SHP77 (cell line): ENCODE measurements at places on chromosomes 1 and 21.
A peak's percentile ranks its signal among the peaks of the same experiment; 100 is the strongest.

- no peak for DNase-seq
Observed at GRCh38 chr1:226584164-226584563, 35.6 kb downstream of the STUM start.

GRCh38 chr1:169468982-169469381, 16.8 kb downstream of the SLC19A2 start:
- DNase-seq: no peak

GRCh38 chr1:39262802-39263201, 58.3 kb downstream of the MACF1 start:
- DNase-seq: no peak

GRCh38 chr1:186618401-186619170, 61.6 kb downstream of the PTGS2 start:
- peak; percentile 64 for DNase-seq

DNA sequence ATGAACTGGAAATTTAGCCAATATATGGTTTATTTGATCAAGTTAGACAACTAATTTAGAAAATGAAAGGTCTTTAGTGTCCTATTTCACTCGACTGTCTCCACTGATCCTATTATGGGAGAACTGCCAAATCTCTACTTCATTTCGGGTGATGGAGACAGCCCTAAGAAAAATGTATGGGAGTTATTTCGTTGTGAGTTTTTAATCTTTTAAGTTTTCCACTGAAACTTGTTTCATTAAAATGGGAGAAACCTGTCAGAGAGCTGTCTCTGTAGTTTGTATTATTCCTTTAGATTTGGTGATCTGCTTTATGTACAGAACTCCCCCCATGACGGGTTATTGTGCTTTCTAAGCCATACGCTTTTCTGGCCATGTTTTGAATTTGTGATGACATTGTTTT, 899.7 kb downstream of the ADGRL2 start:
- no peak for DNase-seq

GRCh38 chr1:32817815-32818786, 648 bp downstream of the S100PBP start:
- peak; percentile 40 for DNase-seq

GRCh38 chr1:22121421-22121911, 21.4 kb downstream of the WNT4 start:
- DNase-seq: no peak

DNA sequence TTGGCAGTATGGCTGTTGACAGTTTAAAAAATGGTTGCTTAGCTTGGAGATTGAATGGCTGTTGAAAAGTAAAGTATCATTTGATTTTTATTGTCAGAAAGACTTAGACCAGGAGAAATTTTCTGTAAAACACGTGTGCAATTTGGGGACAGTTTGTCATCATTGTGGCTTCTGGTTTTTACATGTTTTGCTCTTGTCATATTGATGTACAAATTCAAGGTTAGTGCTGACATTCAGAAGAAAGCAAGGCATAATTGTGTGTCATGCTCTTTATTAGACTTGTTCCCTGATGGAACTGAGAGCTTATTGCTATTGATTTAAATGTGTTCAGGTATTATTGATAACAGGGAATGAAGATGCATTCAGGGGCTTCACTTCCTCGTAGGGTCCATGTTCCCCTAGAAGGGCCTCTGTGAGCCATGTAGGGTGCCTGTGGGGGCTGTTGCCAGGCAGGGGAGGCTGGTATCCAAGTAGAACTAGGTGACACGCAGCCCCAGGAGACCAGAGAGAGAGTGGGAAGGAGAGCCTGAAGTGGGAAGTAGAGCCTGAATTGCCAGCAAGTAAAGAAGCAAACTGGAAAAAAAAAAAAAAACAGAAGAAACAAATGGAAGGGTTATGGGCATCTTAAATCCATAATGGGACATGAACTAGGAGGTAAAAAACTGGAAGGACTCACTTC, 32.7 kb upstream of the PLXNA2 start:
- no peak for DNase-seq

GRCh38 chr21:34147792-34148418, 74.5 kb downstream of the MRPS6 start:
- no peak for DNase-seq

DNA sequence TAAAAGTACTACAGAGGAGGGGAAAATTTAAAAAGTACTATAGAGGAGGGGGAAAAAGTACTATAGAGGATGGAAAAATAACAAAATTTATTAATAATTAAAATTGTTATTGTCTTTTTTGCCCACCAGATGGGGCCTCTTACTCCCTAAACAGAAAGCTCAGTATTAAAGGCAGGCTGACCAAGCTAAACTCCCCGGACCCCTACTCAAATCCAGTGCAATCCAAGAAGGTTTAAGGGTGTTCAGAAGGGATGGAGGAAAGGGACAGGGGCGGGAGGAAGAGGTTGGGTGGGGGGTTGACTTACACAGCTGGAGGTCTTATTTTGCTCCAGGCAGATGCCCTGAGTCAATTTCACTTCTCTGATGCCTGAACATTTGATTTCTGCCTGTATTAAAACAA, 13.7 kb downstream of the CD34 start:
- DNase-seq: no peak

DNA sequence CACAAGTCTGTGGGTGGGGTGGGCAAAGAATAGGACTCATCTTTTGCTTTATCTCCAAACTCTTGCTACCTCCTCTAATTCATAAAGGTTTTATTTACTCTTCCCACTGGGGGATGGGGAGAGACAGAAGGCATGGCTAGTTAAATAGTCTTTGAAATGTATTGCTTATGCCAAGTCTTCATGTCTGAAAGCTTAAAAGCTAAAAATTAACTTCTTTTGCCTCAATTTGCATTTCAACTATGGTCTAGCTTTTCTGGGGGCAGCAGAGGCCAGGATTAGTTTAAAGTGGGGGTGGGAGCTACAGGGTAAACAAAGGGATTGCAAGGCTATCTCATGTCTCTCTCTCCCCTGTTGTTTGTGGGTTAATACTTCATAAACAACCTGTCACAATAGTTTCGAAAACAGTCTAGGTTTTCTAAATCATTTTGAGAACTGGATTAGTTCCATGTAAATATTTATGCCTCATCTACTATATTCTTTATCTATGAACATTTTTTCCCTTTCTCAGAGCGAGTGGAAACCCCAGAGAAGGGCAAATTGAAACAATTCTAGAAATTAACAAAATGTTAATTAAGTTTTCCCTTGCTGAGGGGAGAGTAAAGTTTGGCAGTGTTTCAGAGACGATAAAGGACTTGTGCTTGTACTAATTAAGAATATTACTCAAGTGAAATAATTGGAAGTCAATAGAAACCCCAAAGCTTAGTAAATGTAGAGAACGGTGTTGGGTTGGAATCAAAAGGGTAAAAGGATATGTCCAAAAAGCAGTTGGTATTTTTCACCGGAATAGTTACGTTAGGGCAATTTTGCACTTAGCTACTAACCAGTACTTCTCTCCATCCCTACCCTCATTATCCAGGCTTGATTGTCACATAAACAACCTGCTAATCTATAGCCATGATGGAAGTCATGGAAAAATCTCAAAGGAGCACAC, 182.2 kb downstream of the GIPC2 start:
- no peak for DNase-seq

- DNase-seq: no peak
Observed at GRCh38 chr1:174692313-174692712, 244.5 kb downstream of the GPR52 start.

- DNase-seq: no peak
Observed at GRCh38 chr1:202770135-202770534, 38.1 kb downstream of the KDM5B start.

GRCh38 chr21:41737651-41738324, 29.1 kb downstream of the RIPK4 start:
- DNase-seq: no peak

GRCh38 chr1:16979475-16980327, 719 bp downstream of the MFAP2 start:
- DNase-seq: no peak
